ENCODE measurements at places on chromosomes 5 and 9.

DNA sequence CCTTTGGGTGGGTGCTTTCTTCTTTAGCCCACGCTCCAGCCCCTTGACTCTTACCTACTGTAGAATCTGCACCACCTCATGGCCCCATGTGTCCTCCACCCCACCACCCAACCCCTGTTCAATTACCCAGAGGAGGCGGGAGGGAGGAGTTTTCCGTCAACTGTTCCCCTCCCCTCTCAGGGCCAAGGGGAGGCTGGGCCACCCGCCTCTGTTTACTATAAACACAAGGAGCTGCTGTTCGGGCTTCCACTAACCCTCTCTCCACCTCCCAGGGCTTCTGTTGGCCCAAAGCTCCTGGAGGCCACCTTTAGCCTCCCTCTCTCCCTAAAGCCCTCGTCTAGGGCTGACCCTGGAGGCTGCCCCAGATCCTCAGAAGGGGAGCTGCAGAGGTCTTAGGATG, 59.2 kb downstream of the FOXI1 start:
- no peak for DNase-seq

DNA sequence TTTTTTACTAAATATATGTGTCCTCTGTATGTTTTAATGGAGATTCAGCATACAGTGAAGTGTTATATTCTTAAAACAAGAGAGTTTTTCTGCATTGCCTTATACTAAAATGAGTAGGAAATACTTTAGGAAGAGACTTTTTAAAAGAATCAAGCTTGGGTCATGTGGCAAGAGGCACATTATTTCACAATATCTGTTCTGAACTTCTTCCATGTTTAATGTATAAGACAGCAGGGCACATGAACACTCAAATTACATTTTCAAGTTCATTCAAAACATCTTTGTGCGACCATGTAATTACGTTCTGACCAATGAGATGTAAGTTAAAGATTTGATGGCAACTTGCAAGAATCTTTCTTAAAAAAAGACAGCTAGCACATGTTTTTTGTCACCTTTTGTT, 1055.9 kb downstream of the NR2F1-AS1 start:
- no peak for DNase-seq

DNA sequence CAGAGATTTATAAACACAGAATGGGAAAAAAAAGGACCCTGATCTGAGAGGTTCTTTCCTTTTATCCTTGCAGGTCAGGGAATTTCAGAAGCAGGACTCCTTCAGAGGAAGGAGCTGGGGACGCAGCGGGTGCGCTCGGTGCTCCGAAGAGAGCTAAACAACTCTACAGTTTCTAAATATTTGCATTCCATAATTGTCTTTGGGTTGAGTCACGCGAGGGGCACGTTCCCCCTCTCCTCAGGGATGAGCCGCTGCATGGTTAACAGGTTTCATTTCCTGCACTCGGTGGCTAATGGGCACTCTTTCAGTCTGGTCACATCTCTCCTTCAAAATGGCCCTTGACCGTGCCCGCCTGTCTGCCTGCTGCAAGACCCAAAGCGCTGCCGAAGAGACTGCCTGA, 165.0 kb upstream of the HMHB1 start:
- DNase-seq: no peak

DNA sequence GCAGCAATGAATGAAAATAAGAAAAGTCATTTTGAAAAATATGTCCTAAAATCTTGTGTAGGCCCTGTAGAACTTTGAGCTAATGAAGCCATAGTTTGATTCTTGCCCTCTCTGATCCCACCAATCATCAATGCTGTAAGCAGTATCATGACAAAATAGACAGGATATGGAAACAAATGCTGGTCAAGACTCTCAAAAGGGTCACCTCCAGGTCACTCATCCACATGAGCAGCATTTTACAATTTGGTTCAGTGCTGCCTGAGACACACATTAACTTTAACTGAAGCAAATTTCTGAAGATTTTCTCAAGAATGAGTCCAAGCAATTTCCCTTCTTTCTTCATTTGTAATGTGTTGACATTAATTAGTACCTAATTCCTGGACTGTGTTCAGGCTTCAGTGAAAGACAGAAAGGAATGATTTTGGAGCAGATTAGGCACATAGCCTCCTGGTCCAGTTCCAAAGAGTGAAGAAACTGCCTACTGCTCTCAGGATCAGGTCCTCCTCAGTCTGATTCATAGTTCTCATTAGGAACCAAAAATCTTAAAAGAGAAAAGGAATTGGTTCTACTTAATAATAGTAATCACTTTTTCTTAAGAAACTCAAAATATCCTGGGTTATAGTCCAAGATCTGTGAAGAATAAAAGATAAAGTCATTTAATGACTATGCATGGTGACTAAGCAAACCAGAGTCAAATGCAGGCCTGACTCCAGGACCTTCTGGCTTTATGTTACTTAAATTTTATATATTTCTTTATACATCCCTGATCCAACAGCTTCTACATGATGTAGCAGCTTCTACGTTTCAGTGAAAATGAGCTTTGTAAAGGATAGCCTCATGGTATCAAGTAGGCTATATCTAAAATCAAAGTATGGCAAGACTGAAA, 192.1 kb upstream of the RGMB start:
- no peak for DNase-seq

DNA sequence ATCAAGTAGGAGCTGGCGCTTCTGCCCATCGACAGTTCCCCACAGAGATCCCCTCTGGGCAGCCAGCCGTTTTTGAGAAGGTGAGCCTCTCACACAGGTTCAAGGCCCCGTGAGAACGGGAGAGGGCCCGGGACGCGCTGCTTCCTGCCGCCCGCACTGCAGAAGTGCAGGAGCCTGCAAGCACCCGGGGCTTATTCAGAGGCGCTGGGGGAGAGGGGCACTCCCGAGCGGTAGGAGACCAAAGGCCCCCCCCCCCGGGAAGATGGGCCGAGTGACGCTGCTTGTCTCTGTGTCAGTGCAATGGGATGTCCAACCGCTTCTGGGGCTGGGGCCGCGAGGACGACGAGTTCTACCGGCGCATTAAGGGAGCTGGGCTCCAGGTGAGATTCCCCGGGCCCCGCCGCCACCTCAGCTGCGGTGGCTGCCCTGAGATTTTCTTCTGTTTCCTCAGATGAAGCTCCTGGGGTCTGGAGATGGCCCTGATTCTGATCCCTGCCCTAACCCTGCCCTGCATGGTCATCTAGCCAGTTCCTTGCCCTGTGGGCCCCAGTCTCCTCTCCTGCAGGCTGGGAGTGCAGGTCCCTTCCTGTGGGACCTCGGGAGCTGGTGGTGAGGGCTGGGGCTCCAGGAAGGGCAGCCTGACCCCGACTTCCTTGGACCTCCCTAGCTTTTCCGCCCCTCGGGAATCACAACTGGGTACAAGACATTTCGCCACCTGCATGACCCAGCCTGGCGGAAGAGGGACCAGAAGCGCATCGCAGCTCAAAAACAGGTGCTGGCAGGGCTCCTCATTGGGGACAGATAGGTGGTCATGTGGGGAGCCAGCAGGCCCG, 8.5 kb downstream of the B4GALT7 start:
- no peak for DNase-seq

DNA sequence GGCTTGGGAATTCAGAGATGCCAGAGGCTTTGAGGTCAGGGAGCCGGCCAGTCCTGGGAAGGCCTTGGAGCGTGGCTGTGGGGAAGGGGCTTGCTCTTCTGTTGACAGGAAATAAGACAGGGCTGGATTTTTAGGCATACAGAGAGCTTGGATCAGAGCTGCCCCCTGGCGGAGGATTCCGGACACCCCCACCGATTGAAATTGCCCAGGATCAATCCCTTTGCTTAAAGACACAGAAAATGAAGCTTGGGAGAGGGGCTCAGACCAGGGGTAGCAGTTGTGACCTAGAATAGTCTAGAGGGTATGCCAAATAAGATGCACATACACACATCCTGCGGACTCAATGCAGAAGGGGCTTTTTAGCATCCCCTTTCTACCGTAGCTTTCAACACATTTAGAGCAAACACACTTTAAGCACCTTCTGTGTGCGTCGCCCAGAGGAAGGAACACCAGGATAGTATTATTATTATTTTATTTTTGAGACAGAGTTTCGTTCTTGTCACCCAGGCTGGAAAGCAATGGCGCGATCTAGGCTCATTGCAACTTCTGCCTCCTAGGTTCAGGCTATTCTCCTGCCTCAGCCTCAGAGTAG, 1.7 kb upstream of the NTMT1 start:
- no peak for DNase-seq

DNA sequence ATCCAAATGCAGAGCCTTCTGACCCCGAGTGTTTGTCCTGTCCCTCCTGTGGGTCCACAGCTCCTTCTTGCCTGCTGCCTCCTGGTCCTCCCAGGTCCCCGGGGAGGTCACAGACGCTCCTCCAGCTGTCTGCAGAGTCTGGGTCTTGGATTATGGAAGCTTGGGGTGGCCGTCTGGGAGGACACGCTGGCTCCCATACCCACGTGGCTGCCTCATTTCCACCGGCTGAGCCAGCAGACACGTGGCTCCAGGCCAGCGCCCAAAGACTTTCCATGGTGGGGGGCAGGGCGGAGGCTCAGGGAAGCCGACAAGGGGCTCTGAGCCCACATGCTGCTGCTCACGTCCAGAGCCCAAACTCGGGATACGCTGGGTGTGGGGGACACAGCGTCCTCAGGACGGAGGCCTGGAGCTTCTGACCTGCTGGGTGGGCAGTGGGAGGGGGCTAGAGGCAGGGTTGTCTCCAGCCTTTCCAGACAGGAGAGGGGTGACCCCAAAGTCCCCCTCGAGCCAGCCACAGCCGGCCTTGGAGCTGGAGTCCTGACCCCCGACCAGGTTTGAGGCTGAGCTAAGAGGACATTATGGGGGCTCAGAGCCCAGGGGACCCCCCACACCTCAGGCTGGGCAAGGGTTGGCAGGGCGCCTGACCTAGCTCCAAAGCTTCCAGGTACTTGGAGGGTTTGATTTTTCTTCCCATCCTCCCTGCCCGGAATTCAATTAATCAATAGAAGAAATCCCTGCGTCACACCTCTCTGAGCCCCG, 24.2 kb upstream of the RNU6ATAC start:
- DNase-seq: no peak

GRCh38 chr5:36447776-36448175, 146.1 kb upstream of the RANBP3L start:
- no peak for DNase-seq

DNA sequence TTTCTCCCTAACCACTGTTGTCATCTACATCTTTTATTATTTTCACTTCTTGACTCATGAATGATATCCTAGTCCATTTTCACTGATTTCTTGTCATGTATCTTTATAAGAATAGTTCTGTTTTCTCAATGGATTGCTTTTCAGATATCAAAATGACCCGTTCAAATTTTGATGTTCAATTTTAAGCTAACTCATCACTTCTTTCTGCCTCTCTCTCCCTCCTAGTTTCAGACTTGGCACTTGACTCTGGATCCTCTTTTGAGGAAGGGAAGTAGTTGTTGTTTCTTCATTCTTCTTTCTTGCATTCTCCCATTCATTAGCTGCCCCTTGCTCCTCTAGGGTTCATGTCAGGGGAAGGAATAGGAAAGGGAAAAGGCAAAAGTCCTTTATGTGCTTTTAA, 23.7 kb downstream of the CSNK1G3 start:
- DNase-seq: no peak

GRCh38 chr5:124979251-124979650, 232.8 kb upstream of the ZNF608 start:
- DNase-seq: no peak

DNA sequence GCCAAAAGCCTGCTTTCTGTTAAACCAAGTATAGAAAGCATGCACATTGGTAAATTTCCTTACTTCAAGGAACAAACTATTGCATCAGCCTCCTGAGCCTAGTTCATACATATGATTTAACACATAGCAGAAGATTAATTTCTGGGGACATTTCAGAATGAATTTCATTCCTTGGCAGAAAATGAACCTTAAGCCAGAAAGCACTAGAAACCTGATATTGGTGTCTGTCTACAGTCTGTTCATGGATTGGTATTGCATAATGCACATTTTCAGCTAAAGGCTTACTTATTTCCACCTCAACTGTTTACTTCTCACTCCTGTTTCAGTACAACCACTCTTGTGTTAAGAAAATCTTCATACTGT, 1471.8 kb upstream of the NUDT12 start:
- no peak for DNase-seq

DNA sequence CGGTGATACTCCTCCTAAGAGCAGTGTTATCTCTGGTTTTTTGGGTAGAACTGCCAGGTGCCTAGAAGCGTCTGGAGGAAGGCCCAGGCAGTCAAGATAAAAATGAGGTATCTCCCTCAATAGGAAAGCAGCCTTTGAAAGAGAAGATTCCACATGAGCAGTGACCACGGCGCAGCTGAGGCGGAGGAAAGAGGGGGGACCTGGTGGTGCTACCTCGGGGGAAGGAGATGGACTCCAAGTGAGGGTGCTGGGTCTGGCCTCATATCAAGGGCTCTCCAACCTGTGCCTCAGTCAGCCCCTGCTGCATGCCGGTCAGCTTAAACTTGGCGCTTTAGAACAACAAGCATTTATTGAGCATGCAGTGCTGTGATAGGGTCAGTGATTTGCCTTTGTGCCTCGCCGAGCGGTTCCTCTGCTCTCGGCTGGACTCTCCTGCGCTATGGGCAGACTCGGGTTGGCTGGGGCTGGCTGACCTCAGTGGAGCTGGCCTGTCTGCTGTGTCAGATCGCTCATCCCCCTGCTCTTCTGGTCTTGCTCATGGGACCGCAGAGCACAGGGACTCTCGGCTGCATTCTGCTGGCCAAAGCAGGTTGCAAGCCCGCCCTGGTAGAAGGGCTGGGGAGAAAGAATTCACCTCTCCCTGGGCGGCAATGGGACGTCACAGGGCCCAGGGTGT, 121.1 kb upstream of the IRX4 start:
- DNase-seq: no peak

- DNase-seq: peak; percentile 5
These were observed 59.7 kb downstream of the CARTPT start for GRCh38 chr5:71778678-71779276.

GRCh38 chr5:148962200-148962550, 100.7 kb downstream of the SH3TC2 start:
- no peak for DNase-seq

GRCh38 chr9:37100741-37101140, 19.6 kb upstream of the ZCCHC7 start:
- no peak for DNase-seq

DNA sequence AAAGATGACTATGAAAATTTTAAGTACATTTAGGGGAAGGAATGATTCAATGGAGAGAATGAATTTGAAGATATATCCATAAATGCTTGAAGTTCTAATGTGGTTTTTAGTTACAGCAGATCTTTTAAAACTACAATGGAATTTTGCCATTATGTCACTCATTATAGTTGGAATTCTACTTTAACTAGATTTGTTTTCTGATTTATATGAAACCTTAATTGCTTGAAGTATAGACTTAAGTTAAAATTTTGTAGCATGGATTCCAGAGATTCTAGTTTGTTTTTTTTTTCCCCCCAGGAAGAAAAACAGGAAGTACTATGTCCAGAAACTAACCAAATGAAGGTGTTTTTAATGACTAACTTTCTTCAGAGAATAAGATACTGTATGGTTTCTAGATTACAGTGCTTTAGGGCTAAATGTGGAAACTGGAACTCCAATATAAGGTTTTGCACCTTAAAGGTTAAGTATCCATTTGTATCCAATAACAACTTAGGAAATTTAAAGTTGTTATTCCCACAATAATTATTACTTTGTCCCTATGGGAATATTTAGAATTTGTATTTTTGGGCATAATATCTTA, 70.3 kb downstream of the ZSWIM6 start:
- DNase-seq: no peak

Data from NCI-H524 treated with DMSO at 0.1 percent for 48 hours (cell line).